Neural progenitor cell (in vitro differentiated cells): ENCODE measurements at places on chromosomes 5 and 9.

DNA sequence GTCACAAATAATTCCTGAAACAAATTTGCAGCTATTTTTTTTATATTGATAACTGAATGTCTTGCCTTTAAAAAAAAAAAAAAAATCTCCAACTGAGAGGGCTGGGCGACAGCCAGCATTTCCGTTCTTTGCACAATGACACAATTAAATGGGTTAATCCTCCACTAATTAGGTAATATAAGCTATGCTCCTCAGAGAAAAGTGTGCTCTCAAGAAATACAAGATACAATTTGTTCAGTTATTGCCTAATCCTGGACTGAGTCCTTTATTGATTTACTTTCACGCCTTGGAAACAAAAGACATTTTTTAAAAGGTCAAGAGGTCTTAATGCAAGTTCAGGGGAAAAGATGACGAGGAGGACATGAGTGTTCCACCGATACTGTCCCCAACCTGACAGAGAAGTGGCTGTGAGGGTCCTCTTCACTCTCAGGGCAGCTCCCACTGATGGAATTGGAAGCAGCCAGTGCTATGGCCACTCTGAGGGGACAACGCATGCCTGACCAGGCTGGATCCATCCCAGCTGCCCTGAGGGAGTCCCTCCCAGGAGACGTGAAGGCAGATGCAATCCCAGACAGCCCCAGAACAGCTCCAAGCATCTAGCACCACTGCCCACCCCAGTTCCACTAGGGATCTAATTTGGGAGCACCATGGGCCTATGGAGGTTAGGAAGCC lies 220.7 kb downstream of the GNA14 start:
- DNase-seq: no peak
- H3K36me3 ChIP-seq: no peaks in the 10 kb centered on the region
- H3K4me3 ChIP-seq: no peak overlapping the region
- H3K4me1 ChIP-seq: peaks cover 5% of the 10 kb centered on the region
- H3K27ac ChIP-seq: no peak overlapping the region

GRCh38 chr9:6616951-6617602 lies 28.5 kb downstream of the GLDC start:
- no peaks in the 10 kb centered on the region for H3K4me1 ChIP-seq
- no peak overlapping the region for H3K4me3 ChIP-seq
- DNase-seq: no peak
- no peak overlapping the region for H3K27ac ChIP-seq

DNA sequence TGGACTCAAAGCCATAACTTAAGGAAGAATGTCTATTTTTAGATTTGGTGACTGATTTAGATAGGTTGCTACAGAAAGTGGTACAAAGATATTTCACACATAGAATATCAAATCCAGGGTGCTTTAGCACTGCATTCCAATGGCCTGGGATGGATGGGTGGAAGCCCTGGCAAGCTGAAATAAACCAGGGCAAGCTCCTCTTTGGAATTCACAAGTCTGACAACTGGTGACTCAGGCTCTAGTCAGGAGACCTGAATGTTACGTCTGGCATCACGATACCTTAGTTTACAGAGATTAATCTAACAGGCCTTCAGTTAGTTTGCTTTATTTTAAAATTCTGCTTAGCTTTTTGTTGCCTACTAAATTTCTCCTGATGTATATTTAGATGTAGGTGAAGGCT lies 144.0 kb downstream of the TMC1 start:
- H3K27ac ChIP-seq: no peak overlapping the region
- DNase-seq: no peak
- H3K27me3 ChIP-seq: no peaks in the 10 kb centered on the region
- H3K36me3 ChIP-seq: no peaks in the 10 kb centered on the region
- H3K4me3 ChIP-seq: no peak overlapping the region

DNA sequence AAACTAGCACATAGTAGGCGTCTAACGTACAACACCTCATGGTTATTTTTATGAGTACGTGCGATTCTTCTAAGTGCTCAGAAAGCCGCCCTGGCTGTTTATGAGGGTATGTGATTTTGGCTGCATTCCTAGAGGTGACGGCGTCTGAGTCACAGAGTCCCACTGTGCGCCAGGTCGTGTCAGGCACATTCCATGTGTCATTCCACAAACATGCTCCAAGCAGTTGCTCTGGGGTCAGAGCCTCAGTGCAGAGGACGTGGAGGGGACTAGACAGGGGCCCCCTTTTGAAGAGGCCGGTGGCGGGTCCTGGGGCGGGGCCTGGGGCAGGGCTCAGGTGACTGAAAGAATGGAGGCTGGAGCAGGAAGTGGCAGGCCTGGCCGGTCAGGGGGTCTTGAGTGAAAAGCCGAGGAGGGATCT lies 51.9 kb downstream of the NEK6 start:
- H3K27ac ChIP-seq: no peak overlapping the region
- no peaks in the 10 kb centered on the region for H3K4me1 ChIP-seq
- DNase-seq: peak; percentile 20

- DNase-seq: no peak
- H3K4me1 ChIP-seq: peaks cover 5% of the 10 kb centered on the region
- H3K27ac ChIP-seq: no peak overlapping the region
- no peak overlapping the region for H3K4me3 ChIP-seq
These were observed 68.4 kb upstream of the GARNL3 start for GRCh38 chr9:127195976-127196825.

DNA sequence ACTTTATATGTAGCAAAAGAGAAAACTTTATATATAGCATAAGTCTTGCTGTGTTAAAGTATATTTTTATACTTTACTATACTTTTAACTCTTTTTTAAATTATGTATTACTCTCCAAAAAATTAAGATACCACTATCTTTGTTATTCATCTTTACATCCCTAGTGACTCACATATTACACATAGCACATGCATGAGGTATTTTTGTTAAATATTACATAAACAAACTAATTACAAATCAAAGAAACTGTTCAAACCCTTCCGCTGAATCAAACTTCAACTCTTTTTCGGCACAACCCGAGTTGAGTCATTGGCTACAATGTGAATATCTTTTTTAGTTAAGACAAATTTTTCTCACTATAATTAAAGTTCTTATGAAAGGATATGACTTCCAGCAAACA lies 32.1 kb downstream of the NADK2 start:
- no peak for DNase-seq
- no peaks in the 10 kb centered on the region for H3K27me3 ChIP-seq
- H3K4me3 ChIP-seq: no peak overlapping the region
- H3K4me1 ChIP-seq: no peaks in the 10 kb centered on the region
- H3K36me3 ChIP-seq: peaks cover 9% of the 10 kb centered on the region
- no peak overlapping the region for H3K27ac ChIP-seq

- no peaks in the 10 kb centered on the region for H3K27me3 ChIP-seq
- DNase-seq: no peak
- H3K4me1 ChIP-seq: no peaks in the 10 kb centered on the region
- no peak overlapping the region for H3K4me3 ChIP-seq
These were observed 20.0 kb upstream of the GDNF start for GRCh38 chr5:37859805-37860204.

DNA sequence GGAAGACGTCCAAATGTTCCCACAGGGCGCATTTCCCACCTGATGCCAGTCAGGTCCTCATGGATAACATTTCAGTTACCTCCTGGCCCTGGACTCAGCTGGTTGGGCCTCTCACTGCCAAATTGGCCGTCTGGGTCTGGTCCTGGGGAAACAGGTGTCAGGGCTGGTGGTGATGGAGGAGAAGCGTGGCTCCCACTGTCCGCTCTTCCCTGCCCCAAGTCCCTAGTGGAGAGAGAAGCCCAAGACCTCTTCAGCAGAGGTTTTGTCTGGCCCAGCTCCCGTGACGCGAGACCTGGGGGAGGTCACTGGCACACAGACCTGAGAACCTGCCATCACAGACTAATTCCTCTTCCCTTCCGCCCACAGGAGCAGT lies 27.8 kb upstream of the PRDM12 start:
- no peaks in the 10 kb centered on the region for H3K36me3 ChIP-seq
- no peak overlapping the region for H3K27ac ChIP-seq
- H3K4me1 ChIP-seq: peaks cover 11% of the 10 kb centered on the region
- no peak for DNase-seq

GRCh38 chr9:7055171-7055903 lies 297.6 kb downstream of the KDM4C start:
- H3K4me3 ChIP-seq: no peak overlapping the region
- H3K4me1 ChIP-seq: peaks cover 4% of the 10 kb centered on the region
- H3K36me3 ChIP-seq: no peaks in the 10 kb centered on the region
- H3K27me3 ChIP-seq: no peaks in the 10 kb centered on the region
